ENCODE measurements at places on chromosomes 6 and 20. TPM values are rescaled to one million over a fixed set of nuclear protein-coding genes. Genes with fewer than 3 reads are reported as not detected.

ASCC3 gene
- total RNA-seq, result 23.7 TPM

CGA gene
- not detected for total RNA-seq

PI3 gene
- not detected for total RNA-seq

TMC2 gene
- total RNA-seq, result 0.21 TPM

GTSF1L gene
- not detected for total RNA-seq

CGAS gene
- total RNA-seq, result 7.2 TPM

HACE1 gene
- total RNA-seq, result 26.7 TPM

GRCh38 chr6:88380083-88380482 is 213.9 kb upstream of the CNR1 start:
- no peak overlapping the region for H3K4me3 ChIP-seq
- H3K27ac ChIP-seq, result no peak overlapping the region
- no peaks in the 10 kb centered on the region for H3K36me3 ChIP-seq
- peak; percentile 38 for DNase-seq
- peaks cover 28% of the 10 kb centered on the region for H3K4me1 ChIP-seq
- H3K27me3 ChIP-seq, result no peaks in the 10 kb centered on the region

- H3K36me3 ChIP-seq, result no peaks in the 10 kb centered on the region
- H3K4me1 ChIP-seq, result no peaks in the 10 kb centered on the region
- no peak overlapping the region for H3K4me3 ChIP-seq
- no peaks in the 10 kb centered on the region for H3K27me3 ChIP-seq
- DNase-seq, result no peak
Measured at GRCh38 chr6:155366325-155366724, 52.0 kb upstream of the TFB1M start.

DNA sequence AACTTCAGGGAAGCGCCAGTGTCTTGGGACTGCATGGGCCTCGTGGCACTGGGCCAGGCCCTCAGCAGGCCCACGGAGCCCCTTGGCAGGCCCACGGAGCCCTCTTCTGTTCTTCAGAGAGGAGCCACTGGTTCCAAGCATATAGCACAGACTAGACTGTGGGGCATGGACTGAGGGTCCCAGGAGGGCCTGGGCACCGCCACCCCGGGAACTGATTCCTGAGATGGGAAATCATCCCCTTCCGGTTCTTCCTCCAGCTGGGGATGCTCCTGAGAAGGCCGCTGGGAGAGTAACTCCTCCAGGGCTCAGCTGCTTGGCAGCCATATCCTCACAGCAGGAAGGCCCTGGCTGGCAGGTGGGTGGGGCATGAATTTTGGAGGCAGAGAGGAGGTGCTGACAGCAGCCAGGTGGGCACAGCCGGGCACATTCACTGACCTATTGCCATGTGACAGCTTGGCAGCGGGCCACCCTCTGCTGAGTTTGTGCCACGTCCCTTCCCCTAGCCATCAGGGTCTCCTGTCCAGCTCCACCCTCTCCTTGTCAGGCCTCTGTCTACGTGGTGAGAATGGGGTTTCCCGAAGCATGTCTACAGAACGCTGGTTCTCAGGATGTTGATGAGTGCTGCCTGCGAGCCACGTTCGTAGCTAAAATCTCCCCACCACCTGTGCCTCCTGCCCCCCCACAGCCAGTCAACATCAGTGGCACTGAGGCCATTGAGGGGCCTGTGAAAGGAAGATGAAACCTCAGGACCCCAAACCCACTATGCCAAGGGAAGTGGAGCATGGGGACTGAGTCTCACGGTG is 152.1 kb downstream of the TAF4 start:
- H3K36me3 ChIP-seq, result no peaks in the 10 kb centered on the region
- no peak for DNase-seq
- H3K27me3 ChIP-seq, result no peaks in the 10 kb centered on the region

- peak overlapping the region; percentile 80 for H3K27ac ChIP-seq
- H3K36me3 ChIP-seq, result no peaks in the 10 kb centered on the region
- H3K4me1 ChIP-seq, result peaks cover 21% of the 10 kb centered on the region
- H3K4me3 ChIP-seq, result no peak overlapping the region
- H3K27me3 ChIP-seq, result no peaks in the 10 kb centered on the region
- no peak for DNase-seq
Measured at GRCh38 chr20:53941680-53942471, 128.5 kb downstream of the BCAS1 start.

- no peak overlapping the region for H3K27ac ChIP-seq
- H3K4me1 ChIP-seq, result peaks cover 23% of the 10 kb centered on the region
- no peaks in the 10 kb centered on the region for H3K27me3 ChIP-seq
- no peak for DNase-seq
Measured at GRCh38 chr6:14642842-14643241, 525.3 kb downstream of the CD83 start.

- H3K27ac ChIP-seq, result no peak overlapping the region
- H3K4me1 ChIP-seq, result no peaks in the 10 kb centered on the region
- no peak overlapping the region for H3K4me3 ChIP-seq
- H3K36me3 ChIP-seq, result no peaks in the 10 kb centered on the region
Measured at GRCh38 chr20:46229478-46230105, 78.7 kb downstream of the CDH22 start.

- H3K27me3 ChIP-seq, result peaks cover 55% of the 10 kb centered on the region
- H3K4me1 ChIP-seq, result no peaks in the 10 kb centered on the region
- no peaks in the 10 kb centered on the region for H3K36me3 ChIP-seq
Measured at GRCh38 chr20:62531046-62531838, 55.4 kb upstream of the GATA5 start.

DNA sequence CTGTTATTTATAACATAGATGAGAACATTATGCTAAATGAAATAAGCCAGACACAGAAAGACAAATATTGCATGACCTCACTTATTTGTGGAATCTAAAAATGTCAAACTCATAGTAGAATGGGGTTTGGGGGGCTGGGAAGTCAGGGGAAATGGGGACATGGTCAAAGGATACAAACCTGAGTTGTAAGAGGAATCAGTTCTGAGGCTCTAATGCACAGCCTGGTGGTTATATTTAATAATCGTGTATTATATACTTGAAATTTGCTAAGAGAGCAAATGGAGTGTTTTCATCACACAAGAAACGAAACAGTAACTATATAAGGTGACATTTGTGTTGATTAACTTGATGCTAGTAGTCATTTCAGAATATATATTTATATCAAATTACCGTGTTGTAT is 40.8 kb upstream of the GFOD1 start:
- no peaks in the 10 kb centered on the region for H3K27me3 ChIP-seq
- H3K4me3 ChIP-seq, result no peak overlapping the region
- no peak overlapping the region for H3K27ac ChIP-seq
- DNase-seq, result no peak
- H3K36me3 ChIP-seq, result no peaks in the 10 kb centered on the region

- H3K4me1 ChIP-seq, result no peaks in the 10 kb centered on the region
- no peak overlapping the region for H3K27ac ChIP-seq
- no peaks in the 10 kb centered on the region for H3K27me3 ChIP-seq
Measured at GRCh38 chr6:130622142-130622541, 205.1 kb upstream of the SMLR1 start.

DNA sequence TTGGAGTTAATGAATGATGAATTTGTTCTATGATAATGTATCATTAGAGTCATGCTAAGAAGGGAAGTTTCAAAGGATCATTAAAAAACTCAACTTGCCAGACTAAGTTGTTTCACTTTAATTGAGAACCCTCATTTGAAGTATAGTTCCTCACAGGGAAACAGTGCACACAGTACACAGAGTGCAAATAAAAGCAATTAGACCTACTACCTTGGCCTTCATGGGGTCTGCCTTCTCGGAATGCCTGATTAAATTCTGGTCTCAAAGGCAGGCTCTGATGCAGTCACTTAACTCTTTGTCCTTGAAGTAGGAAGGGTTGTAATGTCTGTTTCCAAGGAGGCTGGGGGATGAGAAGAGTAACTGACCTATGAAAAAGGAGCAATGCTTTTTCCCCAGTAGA is 457.3 kb downstream of the TBC1D32 start:
- no peaks in the 10 kb centered on the region for H3K4me1 ChIP-seq
- H3K36me3 ChIP-seq, result no peaks in the 10 kb centered on the region
- no peak overlapping the region for H3K4me3 ChIP-seq
- H3K27ac ChIP-seq, result no peak overlapping the region

DNA sequence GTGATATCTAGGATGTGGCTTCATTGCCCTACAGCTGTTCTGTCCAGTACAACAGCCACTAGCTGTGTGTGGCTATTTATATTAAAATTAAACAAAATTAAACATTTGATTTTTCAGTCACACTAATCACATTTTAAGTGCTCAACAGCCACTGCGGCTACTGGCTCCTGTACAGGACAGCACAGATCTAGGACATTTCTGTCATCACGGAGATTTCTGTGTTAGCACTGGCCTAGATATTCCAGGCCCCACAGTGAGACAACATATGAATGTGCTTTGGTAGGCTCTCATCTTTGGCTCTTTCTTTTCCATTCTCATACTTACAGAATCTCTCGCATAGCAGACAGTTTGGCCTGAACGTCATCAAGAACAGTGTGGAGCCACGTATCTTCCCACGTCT is 48.4 kb upstream of the ZBTB24 start:
- no peak overlapping the region for H3K4me3 ChIP-seq
- no peak for DNase-seq
- no peak overlapping the region for H3K27ac ChIP-seq
- H3K4me1 ChIP-seq, result no peaks in the 10 kb centered on the region
- H3K36me3 ChIP-seq, result no peaks in the 10 kb centered on the region
- no peaks in the 10 kb centered on the region for H3K27me3 ChIP-seq

DNA sequence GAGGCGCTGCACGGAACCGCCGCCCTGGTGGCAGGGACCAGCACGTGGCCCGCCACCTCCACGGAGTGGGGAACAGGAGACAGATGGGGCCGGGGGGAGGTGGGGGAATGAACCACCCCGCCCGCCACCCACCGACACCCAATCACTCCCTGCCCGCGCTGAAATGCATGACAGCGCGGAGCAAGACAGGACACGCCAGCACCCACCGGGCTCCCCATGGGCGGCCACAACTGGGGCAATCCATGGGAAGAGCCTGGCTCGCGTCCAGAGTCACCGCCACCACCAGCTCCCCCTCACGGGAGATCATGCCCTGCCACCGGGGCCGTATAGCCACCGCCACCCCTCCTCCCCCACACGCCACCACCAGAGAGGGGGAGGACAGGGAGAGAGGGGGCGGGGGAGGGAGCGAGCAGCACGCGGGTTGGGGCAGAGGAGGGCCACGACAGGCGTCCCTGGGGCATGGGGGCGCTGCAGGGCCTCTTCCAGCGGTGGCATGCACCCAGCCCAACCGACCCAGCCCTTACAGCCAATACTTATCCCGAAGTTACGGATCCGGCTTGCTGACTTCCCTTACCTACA is 744.3 kb upstream of the DEFB115 start:
- H3K27me3 ChIP-seq, result no peaks in the 10 kb centered on the region
- H3K4me1 ChIP-seq, result no peaks in the 10 kb centered on the region
- no peak for DNase-seq
- no peak overlapping the region for H3K27ac ChIP-seq
- H3K4me3 ChIP-seq, result no peak overlapping the region
- H3K36me3 ChIP-seq, result no peaks in the 10 kb centered on the region

DNA sequence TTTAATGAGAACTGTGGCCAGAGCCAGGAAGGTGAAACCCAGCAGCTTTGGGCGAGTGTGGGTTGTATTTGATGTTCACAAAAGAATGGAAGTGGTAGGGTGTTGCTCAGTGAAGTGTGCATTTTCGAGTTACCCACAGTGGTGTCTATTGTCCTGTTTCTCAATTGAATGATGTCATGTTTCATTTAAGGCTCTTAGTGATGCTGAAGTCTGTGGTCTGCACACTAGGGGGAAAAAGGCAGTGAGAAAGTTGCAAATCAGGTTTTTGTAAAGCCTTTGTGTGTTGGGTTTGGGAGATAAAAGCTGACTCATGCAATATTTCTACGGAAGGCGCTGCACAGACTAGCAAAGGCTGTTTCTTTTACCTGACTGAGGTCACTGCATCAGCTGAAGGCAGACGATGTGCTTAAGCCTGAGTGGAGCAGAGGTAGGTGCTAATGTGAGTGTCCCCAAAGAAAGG is 121.1 kb downstream of the PLEKHG1 start:
- H3K36me3 ChIP-seq, result no peaks in the 10 kb centered on the region
- no peaks in the 10 kb centered on the region for H3K4me1 ChIP-seq
- H3K4me3 ChIP-seq, result no peak overlapping the region
- no peaks in the 10 kb centered on the region for H3K27me3 ChIP-seq

DNA sequence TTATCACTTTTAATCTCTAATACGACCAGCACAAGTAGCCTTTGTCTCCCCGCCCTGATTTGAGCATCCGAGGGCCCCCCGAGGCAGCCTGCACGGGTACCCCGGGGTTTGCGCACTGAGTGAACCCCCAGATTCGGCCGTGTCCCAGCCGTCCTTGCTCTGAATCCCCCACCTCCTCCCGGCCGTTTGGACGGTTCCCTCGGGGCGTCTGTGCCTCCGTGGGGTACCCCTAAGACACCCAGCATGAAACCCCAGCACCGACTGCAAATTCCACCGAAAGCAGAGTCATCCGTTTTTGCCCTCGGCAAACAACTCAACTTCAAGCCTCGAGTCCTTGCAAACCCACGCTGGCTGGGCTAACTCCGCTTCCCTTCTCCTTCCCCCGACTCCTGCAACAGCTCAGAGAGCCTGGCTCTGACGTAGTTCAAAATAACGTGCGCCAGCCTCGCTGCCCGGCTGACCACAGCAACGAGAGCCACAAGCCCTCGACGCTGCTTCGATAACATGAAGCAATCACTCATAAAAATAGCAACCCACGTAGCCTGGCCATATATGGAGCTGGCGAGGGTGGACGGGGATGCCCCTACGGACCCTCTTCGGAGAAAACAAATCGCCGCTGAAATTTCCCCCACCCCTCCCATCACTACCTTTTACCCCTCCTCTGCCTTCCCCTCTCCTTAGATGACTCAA is 764 bp upstream of the SNAP25 start:
- no peaks in the 10 kb centered on the region for H3K36me3 ChIP-seq
- peaks cover 8% of the 10 kb centered on the region for H3K4me1 ChIP-seq
- H3K27me3 ChIP-seq, result no peaks in the 10 kb centered on the region
- no peak for DNase-seq
- peak overlapping the region; percentile 49 for H3K27ac ChIP-seq

GRCh38 chr6:110307368-110307767 is 50.8 kb downstream of the METTL24 start:
- no peak overlapping the region for H3K27ac ChIP-seq
- no peak for DNase-seq
- no peaks in the 10 kb centered on the region for H3K4me1 ChIP-seq
- no peaks in the 10 kb centered on the region for H3K36me3 ChIP-seq

GRCh38 chr6:36368921-36369865 is 18.3 kb downstream of the ETV7 start:
- no peaks in the 10 kb centered on the region for H3K36me3 ChIP-seq
- H3K27me3 ChIP-seq, result no peaks in the 10 kb centered on the region
- H3K4me1 ChIP-seq, result peaks cover 12% of the 10 kb centered on the region
- no peak overlapping the region for H3K27ac ChIP-seq

- no peaks in the 10 kb centered on the region for H3K4me1 ChIP-seq
- H3K36me3 ChIP-seq, result no peaks in the 10 kb centered on the region
- H3K27ac ChIP-seq, result no peak overlapping the region
- H3K4me3 ChIP-seq, result no peak overlapping the region
- H3K27me3 ChIP-seq, result no peaks in the 10 kb centered on the region
- no peak for DNase-seq
Measured at GRCh38 chr6:14310960-14311359, 193.4 kb downstream of the CD83 start.

DNA sequence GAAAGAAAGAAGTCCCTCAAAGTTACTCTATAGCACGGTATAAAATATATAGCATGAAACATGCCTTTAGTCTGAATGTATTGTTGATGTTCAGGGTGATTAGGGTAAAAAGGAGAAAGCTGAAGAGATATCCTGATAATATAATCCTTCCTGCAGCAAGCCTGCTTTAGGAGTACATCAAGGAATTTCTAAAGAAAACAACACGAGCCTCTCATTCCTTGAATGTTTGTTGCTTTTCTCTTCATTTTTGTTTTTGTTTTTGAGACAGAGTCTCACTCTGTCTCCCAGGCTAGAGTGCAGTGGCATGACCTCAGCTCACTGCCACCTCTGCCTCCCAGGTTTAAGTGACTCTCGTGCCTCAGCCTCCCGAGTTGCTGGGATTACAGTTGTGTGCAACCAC is 79.1 kb downstream of the CD164 start:
- no peaks in the 10 kb centered on the region for H3K4me1 ChIP-seq
- no peaks in the 10 kb centered on the region for H3K36me3 ChIP-seq
- no peak overlapping the region for H3K27ac ChIP-seq
- no peak overlapping the region for H3K4me3 ChIP-seq
- DNase-seq, result no peak
